ENCODE measurements at places on chromosomes 5 and 9.

- DNase-seq, result no peak
These were observed 393.9 kb upstream of the RIOK2 start for GRCh38 chr5:97576956-97577355.

- DNase-seq, result peak; percentile 42
These were observed 17.7 kb downstream of the RALGDS start for GRCh38 chr9:133103183-133103986.

DNA sequence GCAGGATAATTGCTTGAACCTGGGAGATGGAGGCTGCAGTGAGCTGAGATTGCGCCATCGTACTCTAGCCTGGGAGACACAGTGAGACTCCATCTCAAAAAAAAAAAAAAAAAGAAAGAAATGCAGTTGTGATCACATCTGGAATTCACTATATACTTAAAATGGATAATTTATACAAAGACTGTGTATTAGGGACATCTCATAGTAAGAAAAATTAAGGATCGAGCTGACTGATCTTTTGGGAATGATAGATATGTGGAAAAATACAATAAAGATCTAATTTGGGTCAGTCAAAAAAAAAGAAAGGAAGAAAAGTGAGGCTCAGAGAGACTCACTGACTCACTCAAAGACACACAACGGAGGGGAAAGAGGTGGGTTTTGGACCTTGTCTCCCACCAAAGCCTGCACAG is 73.2 kb upstream of the STXBP1 start:
- no peak for DNase-seq

DNA sequence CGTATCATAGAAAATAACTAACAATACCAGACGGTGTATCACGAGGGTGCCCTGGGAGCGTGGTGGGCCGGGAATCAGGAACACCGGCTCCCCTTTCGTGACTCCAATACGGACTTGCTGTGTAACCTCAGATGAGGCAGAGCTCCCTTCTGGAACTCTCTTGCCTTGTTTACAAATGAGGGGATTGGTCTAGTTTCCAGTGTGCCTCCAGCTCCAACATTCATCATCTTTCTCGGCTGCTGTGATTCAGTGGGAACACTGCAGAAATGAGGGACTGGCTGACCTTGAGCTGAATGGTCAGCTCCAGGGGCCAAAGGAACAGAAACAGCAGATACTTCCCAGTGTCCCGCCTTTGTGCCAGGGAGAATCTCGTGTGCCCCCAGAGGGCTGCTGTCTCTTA is 22.6 kb upstream of the TGFBI start:
- no peak for DNase-seq

GRCh38 chr5:143968071-143968878 is 156.3 kb downstream of the HMHB1 start:
- DNase-seq, result no peak

- DNase-seq, result no peak
These were observed 1275.4 kb upstream of the CDH18 start for GRCh38 chr5:21263361-21263760.

GRCh38 chr9:2015581-2016407 is 647 bp downstream of the SMARCA2 start:
- peak; percentile 59 for DNase-seq

- DNase-seq, result no peak
These were observed 975 bp downstream of the AGXT2 start for GRCh38 chr5:35046774-35047173.

- no peak for DNase-seq
These were observed 790 bp downstream of the PTAR1 start for GRCh38 chr9:69759021-69759420.

GRCh38 chr9:31347082-31347617 is 1037.3 kb upstream of the ACO1 start:
- peak; percentile 71 for DNase-seq

GRCh38 chr9:7403839-7404487 is 395.6 kb downstream of the DMAC1 start:
- no peak for DNase-seq

- no peak for DNase-seq
These were observed 54.7 kb downstream of the NAA35 start for GRCh38 chr9:85995599-85995998.

- DNase-seq, result no peak
These were observed 233.0 kb upstream of the SGCD start for GRCh38 chr5:156094001-156094400.
